G401 (cell line): ENCODE measurements at places on chromosomes 11 and 22.

GRCh38 chr11:3188496-3189195, 23.5 kb upstream of the OSBPL5 start:
- DNase-seq: no peak

DNA sequence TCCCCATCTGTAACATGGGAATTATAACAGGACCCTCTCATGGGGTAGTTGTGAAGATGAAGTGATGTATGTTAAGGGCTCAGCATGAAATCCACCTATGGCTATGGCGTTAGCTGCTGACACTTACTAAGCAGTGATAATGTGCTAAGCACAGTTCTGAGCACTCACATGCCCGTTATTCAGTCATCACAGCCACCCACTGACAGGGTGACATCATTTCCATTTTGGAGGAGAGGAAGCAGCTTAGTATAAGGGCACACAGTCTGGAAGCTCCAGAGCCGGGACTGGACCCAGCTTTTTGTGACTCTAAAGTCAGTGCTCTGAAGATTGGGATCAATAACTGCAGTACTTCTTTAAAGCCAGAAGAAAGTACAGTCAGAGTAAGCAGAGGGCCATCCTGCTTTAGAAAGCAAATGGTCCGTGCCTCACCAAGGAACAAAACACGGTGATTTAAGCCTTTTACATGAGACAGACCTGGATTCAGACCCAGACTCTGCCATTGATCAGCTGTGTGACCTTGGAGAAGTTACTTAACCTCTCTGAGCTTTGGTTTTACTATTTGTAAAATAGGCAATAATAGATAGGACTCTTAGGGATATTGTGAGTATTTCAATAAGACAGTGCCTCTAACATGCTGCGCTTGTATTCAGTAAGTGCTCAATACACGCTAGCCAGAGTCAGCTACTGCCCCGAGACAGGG, 61.5 kb downstream of the SGSM1 start:
- DNase-seq: no peak

- DNase-seq: no peak
Observed at GRCh38 chr22:27585141-27585540, 216.4 kb downstream of the MN1 start.

DNA sequence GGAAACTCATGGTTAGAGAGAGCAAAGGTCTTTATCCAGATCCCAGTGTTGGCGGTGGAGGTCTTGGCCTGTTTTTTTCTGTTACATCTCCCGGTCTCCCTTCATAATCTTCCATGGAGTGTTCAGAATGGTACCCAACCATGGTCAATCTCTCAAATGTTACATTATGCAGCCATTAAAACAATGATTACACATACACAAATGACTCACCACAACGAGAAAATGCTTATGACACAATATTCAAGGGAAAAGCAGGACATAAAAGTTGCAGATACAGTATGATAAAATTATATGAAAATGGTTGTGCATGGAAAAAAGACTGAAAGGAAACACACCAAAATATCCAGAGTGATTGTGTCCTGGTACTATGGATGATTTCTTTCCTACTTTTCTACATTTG, 17.8 kb upstream of the CSNK1E start:
- DNase-seq: no peak

- no peak for DNase-seq
Observed at GRCh38 chr11:86459002-86459385, 84.3 kb downstream of the CCDC81 start.

- no peak for DNase-seq
Observed at GRCh38 chr11:75557666-75558494, 4.2 kb upstream of the SERPINH1 start.

GRCh38 chr22:31604137-31604705, 57.8 kb downstream of the PISD start:
- DNase-seq: peak; percentile 68

- peak; percentile 17 for DNase-seq
Observed at GRCh38 chr22:36021606-36022153, 6.9 kb downstream of the RBFOX2 start.

DNA sequence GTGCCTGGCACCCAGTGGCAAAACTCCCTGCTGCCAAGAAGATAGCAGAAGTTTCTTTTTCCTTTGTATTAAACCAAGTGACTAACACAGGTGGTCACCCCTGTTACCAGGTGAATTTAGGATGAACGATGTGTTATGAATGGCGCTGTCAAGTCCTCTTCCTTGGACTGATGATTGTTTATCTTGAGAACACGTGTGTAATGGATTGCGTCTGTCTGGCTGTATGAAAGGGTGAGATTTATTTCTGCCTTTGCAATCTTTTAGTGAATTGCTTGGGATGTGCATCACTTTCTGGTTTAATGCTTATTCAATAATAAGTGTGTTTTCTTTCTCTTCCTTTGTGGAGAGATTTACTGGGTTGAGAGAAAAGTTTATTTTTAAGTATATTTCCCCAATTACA, 36.5 kb downstream of the SDHD start:
- no peak for DNase-seq

DNA sequence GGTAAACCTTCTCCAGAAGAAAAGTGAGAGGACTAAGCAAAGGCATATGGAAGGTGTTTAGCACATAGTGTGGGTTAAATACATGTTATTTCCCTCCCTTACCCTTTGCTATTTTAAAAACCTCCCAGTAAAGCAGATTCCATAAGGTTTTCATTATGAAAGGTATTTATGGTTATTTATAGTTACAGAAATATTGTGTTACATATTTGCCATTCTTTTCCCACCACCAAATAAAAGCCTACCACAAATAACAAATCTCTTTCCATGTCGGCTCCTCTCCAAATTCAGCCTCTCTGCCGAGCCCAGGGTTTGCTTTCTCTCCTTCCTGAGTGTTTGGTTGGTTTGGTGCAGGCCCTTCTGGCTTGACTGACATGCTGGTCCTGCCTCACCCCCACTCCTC, 64.4 kb downstream of the INSC start:
- DNase-seq: no peak

DNA sequence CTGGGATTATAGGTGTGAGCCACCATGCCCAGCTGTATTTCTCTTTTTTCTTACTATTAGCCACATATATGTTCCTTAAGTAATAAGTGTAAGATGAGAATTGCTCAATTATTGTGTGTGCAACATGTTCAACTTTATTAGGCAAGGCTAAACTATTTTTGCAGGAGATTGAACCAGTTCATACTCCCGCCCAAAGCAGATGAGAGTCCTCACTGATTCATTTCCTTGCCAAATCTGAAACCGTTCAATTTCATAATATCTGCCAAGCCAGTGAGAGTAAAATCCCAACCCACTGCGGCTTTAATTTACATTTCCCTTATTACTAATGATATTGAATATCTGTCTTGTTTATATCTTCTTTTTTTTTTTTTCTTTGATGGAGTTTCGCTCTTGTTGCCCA, 48.4 kb downstream of the KCNJ4 start:
- DNase-seq: no peak

GRCh38 chr11:113701491-113701890, 4.6 kb downstream of the TMPRSS5 start:
- DNase-seq: no peak

- DNase-seq: no peak
Observed at GRCh38 chr11:133570376-133570775, 38.1 kb upstream of the OPCML start.

GRCh38 chr22:42993651-42994275, 21.2 kb downstream of the PACSIN2 start:
- DNase-seq: no peak

GRCh38 chr11:64998141-64998540, 1.4 kb upstream of the BATF2 start:
- DNase-seq: no peak

DNA sequence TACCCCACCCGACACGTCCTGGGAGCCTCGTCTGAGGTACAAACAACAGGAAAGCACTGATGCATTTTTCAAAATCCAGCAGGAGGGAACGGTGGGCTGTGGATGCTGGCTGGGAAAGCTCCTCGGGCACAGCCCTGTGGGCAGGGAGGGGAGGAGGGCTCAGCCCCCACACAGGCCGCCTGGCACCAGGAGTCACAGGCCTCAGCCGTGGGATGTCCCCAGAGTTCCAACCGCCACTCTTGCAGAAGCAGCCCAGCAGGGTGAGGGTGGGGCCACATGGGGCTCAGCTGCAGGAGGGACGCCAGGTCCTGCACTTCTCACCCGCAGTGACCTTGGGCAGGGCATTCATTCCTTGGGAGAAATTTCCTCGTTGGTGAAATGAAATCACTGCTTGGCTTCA, 274.6 kb downstream of the BRD1 start:
- no peak for DNase-seq

- no peak for DNase-seq
Observed at GRCh38 chr22:32531228-32531627, 56.6 kb downstream of the FBXO7 start.

- peak; percentile 50 for DNase-seq
Observed at GRCh38 chr22:33529424-33530113, 390.7 kb downstream of the LARGE1 start.

GRCh38 chr11:131038597-131038996, 122.3 kb upstream of the SNX19 start:
- peak; percentile 14 for DNase-seq

DNA sequence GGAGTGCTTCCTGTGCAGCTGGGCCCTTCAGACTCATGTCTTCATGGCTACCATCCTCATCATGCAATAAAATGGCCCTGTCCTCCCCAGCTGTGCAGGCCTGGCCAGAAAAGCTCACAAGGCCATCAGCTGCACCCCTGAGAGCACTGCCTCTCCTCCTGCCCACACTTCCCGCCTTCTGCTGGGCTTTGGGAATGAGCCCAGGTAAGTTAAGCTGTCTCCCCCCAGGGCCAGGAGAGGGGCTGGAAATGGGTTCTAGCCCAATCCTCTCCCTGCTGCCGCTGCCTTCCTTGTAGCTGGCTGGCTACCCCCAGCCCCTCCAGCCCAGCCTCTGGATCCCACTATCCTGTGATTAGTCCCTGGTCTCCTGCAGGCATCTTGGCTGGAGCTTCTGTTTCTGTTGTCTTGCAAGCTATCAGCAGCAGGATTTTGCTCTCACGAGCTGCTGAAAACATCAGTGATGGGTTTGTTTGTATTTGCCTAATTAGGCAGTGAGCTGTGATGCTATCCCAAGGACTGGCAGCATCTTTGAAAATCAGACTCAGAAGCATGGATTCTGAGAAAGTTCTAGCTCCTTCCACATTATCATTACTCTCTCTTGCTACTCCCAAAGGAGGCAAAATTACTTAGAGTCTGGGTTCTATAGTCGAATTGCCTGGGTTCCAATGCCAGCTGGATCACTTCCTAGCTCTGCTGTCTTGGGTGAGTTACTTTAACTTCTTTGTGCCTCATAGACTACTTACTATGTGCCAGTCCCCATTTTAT, 168.1 kb downstream of the ST3GAL4 start:
- DNase-seq: no peak

GRCh38 chr22:49077586-49077985, 750.1 kb downstream of the BRD1 start:
- no peak for DNase-seq

DNA sequence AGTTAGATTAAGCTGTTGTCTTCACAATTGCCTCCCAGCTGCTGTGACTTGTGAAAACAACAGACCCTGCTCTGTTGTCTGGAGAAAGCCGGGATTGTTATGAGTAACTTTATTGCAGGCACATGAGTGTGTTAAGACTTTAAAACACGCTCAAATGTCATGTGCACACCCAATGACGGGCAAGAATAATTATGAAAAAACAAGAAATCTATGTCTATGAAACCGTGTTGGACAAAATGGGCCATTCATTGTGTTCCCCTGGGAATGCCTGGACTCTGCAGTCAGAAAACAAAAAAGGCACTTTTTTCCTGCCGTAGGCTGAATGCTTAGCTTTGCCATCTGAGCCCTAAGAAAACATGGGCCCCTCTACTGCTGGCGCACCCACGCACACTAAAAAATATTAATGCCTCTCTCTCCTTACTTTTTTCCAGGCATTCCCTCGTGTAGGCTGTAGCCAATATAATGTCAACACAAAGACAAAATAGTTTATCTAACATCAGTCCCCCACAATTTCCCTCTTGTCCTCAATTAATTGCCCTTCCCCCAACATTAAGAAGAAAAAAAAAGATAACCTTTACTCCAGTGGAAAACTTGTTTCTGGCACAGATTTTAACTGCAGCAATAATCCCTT, 207.9 kb downstream of the SOX6 start:
- no peak for DNase-seq

DNA sequence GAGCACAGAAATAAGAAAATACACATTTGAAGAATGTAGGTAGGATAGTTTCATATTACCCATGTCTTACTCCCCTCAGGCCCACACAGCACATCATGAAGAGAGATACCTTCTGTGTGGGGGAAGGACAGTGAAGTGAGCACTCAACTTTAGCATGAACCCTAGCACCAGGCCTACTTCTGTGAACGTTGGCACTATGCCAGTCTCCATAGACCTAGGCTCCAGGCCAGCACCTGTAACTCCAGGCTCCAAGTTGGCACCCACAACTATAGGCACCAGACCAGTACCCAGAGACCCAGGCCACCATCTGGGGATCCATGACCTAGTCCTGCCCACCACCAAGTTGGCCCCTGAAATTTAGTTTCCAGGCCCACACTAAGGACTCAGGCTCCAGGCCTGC, 410.9 kb downstream of the INSC start:
- DNase-seq: no peak

GRCh38 chr11:114796954-114797721, 118.8 kb downstream of the NXPE2 start:
- no peak for DNase-seq

- no peak for DNase-seq
Observed at GRCh38 chr11:201966-202365, 5.2 kb downstream of the BET1L start.

DNA sequence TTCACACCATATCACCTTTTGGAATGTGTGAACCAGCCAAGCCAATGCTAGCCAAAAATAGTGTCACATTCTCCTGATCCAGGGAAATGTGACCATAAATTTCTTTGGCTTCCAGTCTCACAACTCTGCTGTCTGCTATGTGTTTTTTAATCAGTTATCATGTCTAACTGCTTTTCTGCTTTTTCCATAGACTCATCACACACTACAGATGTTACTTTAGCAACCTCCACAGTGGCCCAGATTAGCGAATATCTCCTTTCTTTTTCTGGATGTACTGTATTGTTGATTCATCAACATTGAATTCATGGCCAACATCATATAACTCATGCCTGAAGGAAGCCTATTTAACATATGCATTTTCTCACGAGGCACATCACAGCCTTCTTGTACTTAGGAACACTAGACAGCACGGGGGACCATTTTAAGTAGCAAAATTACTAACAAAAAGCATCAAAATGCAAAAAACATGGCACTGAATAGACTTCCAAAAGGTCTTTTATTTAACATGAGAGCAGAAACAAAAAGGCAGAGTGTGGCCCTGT, 73.1 kb upstream of the POU2AF2 start:
- DNase-seq: no peak

- DNase-seq: no peak
Observed at GRCh38 chr11:2507212-2507901, 62.5 kb downstream of the KCNQ1 start.

GRCh38 chr11:113533425-113533698, 58.2 kb upstream of the DRD2 start:
- peak; percentile 3 for DNase-seq

- DNase-seq: no peak
Observed at GRCh38 chr11:130525307-130525706, 76.9 kb downstream of the ADAMTS15 start.

- peak; percentile 76 for DNase-seq
Observed at GRCh38 chr11:131737357-131737756, 366.9 kb downstream of the NTM start.

GRCh38 chr11:19714022-19714386, 1.4 kb downstream of the NAV2 start:
- no peak for DNase-seq

GRCh38 chr11:79013509-79013908, 427.3 kb downstream of the TENM4 start:
- no peak for DNase-seq
